GM06990 (cell line): ENCODE measurements at places on chromosomes 2 and 18.

DNA sequence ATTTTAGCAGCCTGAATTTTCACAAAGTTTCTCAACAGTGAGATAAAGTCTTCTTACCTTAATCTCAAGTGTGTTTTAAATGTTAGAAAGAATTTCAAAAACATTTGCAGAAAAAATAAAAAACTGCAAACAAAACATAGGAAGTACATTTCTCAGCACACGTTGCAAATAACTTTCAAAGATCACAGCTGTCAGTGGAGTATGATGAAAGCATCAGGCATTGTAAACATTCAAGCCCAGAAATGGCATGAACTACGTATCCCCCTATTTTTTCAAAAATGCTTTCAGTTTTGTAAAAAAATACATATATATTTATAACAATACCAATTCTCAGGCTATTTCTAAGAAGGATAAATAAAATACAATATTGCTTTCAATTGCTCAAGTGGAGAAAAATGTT, 320.6 kb upstream of the TFPI start:
- DNase-seq = no peak

DNA sequence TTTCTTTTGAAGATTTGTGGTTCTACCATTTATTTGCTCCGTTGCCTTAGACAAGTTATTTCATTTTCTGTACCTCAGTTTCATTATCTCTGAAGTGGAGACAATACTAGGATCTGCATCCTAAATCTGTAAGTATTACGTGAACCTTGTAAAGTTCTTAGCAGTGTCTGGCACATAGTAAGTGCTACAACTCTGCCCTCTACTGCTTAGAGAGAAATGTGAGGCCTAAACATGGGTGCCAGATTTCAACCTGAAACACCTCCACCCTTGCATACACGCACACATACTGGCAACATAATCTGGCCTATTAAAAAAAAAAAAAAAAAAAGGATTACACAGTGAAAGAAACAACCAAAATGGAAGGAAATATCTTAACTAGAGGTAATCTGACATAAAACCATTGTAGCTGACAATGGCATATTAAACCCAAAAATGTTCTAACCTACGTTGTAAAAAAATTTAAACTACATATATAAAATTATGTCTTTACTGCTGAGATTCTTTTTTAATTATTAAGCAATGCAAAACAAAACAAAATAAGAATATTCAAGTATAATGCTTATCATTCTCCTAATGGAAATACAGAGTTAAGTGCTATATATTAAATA, 132.6 kb downstream of the MAP2 start:
- DNase-seq = no peak

- no peak for DNase-seq
These were observed 689.8 kb downstream of the MBD2 start for GRCh38 chr18:53534695-53535094.

DNA sequence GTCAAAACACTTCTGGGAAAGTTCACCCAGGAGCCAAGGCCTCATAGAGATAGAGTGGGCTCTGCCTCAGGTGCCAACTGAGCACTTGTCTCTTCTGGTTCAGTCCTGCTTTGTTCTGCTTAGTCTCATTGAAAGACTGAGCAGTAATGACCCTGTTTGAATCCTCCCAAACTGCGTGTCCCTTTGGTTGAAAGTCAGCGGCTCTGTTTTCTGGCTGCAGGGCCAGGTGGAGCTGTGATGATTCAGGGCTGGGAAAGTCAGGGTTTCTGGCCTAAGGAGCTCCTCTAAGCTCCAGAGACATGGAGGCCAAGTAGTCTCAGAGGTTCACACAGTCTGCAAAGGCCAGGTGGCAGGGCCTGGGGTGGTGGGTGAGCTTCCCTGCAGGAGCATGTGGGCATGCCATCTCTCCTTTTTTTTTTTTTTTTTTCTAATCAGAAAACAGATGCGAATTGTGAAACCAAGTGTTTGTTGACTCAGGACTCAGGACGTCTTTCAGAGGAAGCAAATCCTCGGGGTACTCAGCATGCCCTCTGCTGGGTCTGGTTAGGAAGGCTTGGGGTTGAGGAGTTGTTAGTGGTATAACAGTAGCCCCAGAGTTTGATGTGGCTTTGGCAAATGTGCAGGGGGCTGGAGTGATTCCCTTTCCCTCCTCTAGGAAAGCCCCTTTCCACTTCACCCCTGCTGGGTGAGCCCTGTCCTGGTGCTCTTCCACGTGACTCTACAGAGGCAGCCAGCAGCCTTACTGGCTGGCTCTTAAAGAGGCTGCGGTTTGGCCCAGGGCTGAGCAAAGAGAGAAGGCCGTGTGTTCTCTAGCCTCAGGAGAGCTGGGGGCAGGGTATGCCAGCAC, 38.3 kb downstream of the TMEM17 start:
- no peak for DNase-seq

DNA sequence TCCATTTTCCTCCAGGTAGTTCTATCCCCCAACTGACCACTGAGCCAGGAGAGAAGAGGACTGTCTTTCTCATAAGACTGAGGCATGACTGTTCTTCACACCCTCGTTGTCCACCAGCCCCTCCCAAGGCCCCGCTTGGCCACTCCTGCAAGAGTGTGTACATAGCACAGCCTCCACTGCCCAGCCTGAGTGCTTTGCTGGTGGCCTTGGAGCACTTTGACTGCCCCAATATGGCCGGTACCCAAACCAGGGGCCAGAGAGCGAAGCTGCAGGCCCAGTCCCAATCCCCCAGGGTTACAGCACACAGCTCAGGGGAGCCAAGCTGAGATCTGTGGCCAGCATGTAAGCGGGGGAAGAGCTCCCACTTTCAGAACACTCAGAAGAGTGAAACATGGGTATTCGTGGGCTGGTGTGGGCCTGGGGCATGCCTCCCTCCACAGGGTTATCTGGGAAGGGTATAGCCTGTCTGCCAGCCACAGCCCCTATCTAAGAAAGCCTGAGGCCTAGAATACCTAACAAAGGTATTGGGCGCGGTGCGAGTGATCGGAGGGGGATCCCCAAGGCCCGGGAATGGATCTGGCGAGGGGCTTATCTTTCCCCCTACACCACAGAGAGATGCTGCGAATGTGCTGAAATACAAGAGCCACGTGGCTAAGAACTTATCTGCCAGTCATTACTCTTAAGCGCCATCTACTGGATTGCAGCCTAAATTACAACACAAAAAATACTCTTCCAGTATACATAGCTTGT, 163.8 kb downstream of the WDPCP start:
- DNase-seq = peak; percentile 51

DNA sequence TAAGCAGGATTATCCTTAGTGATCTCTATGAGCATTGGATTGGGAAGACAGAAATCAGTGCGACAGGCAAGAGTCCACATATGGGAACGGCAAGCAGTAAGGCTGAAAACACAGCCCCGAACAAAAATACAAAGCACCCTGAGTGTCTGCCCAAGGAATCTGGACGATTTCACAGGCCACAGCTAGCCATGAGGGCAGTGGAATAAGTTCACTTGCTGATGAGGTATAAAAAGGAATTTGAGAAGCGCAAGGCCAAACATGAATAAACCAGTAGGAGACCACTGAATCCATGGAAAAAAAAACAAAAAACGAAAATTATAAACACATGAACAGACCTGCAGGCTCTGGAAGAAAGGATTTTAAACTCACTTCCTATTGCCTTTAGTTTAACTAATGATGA, 24.3 kb downstream of the WDSUB1 start:
- no peak for DNase-seq

- no peak for DNase-seq
These were observed 86.9 kb upstream of the SALL3 start for GRCh38 chr18:78892721-78893120.

DNA sequence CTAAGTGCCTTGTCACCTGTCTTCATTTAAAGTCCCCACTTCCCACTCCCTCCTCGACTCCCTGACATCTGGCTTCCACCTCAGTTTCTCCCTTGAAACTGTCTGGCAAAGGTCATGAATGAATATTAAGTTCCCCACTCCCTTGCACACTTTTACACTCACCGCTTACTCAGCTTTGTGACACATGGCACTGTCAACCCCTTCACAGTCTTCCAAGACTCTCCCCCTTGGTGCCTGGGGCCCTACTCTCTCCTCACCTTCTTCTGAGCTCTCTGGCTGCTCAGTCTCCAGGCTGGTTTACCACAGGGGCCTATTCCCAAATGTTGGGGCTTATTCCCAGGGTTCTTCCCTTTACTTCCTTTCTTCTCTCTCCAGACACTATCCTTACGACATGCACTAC, 17.9 kb upstream of the PTPN4 start:
- no peak for DNase-seq

DNA sequence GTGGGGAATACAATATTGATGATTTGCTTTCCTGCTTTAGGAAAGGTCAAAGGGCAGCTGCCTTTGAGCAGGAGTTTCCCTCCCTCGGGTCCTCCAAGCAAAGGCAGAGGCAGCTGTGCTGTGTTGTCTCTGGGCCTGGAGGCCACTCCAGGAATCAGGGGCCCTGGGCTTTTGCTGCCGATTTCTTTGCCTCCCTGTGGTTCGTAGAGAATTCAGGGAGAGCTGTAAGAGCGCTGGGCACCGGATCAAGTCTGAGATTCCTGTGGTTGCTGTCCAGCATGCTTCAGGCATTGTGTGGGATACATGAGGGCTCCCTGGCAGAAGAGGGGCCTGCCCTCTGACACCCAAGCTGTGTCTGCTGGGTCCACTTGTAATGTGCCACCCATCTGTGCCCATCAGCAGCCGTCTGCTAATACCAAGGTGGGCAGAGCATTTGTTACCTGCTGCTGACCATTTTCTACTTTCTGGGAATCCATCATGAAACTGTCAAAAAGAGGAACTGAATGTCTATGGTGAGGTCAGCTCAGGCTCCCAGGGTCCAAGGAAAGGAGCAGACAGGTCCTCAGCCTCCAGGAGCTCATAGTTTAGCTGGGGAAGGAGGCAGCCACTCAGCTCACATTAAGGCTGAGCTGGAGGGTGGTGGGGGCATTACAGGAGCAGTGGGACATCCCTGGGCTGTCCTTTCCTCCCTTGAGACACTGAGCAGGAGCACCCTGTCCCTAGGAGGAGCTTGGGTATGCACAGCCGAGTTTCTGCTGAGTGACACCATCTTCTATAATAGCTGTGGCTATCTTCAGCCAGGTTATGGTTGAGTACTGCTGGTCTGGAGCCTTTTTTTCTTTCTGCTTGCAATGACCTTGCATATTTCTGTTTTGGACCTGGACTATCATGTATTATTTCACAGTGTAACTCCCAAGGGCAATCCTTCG, 68.5 kb downstream of the CTIF start:
- no peak for DNase-seq

DNA sequence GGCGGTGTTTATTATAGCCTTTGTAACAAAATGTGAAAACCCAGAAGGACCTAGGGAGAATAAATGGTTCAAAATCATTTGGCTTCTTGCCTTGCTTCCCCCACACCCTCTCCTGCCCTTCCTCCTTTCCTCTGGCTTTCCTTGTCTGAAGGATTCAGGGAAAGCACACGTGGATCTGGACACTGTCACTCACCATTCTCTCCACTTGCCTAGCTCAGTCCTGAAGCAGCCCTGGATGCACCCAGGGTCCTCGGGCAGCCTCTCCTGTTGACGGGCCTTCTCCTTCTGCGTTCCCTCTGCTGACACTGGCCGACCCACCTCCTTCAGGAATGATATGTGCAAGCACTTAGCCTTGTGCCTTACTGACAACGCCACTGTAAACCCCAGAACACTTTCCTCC, 68.4 kb downstream of the FAM210A start:
- DNase-seq = no peak

- no peak for DNase-seq
These were observed 260.0 kb downstream of the FSIP2 start for GRCh38 chr2:185998562-185999070.

GRCh38 chr2:53632714-53633113, 134.9 kb upstream of the CHAC2 start:
- no peak for DNase-seq

- DNase-seq = peak; percentile 25
These were observed 18.3 kb upstream of the ARHGAP15 start for GRCh38 chr2:143110758-143111428.
